ENCODE measurements at places on chromosomes 1 and 21.

- DNase-seq, result no peak
These were observed 37.1 kb downstream of the PIK3CD start for GRCh38 chr1:9688599-9688998.

DNA sequence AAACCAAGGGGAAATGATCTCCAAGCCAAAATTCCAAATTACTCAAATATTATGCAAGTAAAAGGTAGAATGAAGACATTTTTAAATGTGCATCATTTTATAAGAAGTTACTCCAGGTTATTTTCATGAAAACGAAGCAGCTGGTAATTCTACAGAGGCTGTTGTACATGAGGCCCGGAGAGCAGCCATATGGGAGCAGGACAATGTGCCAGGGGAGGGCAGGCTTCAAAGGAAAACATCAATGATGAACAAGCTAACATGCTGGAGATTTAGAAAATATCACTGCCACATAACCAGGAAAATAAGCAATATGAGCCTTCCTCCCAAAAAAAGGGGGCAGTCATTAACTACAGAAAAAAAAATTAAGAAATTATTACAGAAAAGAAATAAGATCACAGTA lies 109.1 kb downstream of the TIAM1 start:
- DNase-seq, result no peak

GRCh38 chr1:73475316-73475870 lies 722.6 kb downstream of the LRRIQ3 start:
- DNase-seq, result no peak

DNA sequence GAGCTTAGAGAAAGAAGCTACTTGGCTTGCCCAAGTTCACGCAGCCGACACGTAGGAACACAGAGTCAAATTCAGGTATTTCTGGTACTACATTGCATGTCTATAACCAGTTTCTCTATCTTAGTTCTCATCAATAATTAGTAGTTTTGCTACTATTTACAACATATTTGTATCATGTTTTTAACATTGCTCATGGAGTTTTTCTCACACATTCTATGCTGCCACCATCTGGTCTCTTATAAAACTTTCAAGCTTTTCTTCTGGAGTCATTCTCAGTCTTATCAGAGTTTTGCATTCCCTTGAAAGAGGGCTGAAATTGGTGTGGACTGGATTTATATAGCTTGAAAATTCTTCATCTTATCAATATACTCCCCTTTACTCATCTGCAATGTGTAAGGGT lies 118.8 kb upstream of the PALMD start:
- DNase-seq, result peak; percentile 56

GRCh38 chr1:185059950-185060571 lies 14.7 kb downstream of the RNF2 start:
- no peak for DNase-seq

- DNase-seq, result no peak
These were observed 108.1 kb upstream of the MAGI3 start for GRCh38 chr1:113282008-113282892.

DNA sequence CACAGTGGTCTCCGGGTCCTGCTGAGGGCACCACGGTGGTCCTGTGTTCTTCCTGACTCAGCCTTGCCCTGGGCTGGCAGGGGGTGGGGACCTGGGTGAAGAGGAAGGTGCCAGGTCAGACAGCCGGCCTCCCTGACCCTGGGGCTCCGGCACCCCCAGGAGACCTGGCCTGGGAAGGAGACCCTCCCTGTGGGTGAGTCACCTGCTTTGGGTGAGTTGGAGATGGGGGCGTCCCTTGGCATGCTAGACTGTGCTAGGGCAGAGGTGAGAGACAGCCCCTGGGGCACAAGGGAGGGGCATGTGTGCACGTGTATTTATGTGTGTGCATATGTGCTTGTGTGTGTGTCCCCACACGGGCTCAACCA lies 23.4 kb downstream of the SPSB1 start:
- no peak for DNase-seq

- DNase-seq, result peak; percentile 85
These were observed 130.7 kb upstream of the BMP8A start for GRCh38 chr1:39360731-39361130.

DNA sequence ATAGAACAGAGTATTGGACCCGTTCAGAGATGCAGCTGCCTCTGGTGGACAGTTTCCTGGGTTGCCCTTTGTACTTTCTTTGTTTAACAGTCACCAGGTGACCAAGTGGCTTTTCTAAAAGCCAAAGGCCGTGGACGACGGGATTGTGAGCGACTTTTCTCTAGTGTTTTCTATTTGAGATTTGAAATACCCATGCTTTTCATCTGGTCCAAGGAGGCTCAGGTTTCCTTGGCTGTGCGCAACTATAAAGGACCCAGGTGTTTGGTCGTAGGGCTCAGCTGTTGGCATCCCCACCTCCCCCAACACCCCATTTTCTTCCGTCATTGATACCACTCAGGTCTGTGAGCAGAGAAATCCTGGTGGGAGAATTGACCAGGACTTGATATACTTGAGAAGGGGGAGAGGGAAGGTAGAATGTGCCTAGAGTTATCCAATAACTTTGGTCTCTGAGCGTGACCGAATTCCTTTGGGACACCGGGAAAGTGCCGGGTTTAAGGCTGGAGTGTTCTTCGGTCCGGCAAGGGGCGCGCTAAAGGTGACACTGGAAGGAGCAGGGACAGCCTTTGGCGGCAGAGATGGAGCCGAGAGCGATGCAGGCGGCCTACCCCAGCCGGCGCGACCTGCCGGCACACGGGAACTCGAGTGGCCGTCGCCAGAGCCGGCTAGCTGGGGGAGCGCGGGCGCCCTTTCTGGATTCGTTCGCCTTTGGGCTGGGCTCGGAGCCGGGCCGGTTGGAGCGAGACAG lies 83.4 kb upstream of the BMP8A start:
- no peak for DNase-seq

All from fibroblast of pulmonary artery (primary cell).